ENCODE measurements at places on chromosomes 13 and 19. TPM values are rescaled to one million over a fixed set of nuclear protein-coding genes. Genes with fewer than 3 reads are reported as not detected.

GRCh38 chr19:16771618-16772017 lies 52.0 kb downstream of the NWD1 start:
- DNase-seq, result peak; percentile 78

DNA sequence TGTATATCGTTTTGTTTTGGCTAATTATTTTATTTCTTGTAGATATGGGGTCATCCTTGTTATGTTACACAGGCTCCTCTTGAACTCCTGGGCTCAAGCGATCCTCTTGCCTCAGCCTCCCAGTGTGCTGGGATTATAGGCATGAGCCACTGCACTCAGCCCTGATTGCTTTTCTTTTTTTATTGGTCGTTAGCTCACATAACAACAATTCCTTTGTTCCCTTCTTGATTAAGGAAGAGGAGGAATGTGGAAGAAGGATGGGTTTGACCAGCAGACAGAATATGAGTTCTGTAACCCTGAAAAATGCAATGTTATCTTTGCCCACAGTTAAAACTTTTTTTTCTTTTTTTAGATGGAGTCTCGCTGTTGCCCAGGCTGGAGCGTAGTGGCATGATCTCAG lies 11.4 kb downstream of the BRME1 start:
- DNase-seq, result no peak

DNA sequence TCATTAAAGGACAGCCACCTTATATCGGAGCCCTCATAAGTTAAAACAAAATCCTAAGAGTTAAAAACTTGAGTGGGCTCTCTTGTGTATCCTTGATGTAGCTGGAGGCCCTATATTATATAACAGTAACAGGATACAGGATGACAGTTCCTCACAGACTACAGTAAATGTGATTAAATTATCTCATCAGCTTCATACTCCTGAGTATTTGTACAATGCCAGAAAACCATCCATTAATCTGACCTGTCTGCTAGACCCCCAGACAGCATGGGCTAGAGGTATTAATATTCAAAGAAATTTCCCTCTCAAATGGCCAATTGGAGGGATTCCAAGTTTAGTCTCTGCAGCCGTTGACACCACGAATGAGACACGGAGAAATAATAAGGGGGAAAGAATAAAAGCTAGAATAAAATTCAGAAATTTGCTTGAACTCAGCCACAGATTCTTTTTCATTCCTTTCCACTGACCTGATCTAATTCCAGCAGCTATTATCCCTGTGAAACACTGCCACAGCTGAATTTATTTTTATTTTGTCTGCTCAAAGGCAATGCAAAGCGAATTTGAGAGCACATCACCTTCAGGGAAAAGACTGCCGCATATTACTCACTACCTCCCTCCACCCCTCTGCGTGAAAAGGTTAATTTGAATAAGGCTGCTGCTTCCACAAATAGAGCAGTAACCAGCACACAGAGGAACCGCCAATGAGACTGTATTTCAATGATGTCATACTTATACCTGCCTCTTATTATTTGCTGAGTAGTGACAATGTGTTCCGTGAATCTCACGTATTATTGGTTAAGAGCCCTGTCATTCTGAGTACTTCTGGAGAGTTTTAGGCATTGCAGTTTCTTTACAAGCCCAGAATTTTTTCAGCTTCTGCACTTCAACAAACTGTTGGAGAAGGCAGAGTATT lies 155.9 kb upstream of the KLF12 start:
- peak; percentile 79 for DNase-seq

GRCh38 chr13:33353210-33353609 lies 67.7 kb upstream of the STARD13 start:
- DNase-seq, result no peak

CLEC11A gene
- 19.2 TPM for total RNA-seq

SMAD9 gene
- 4.8 TPM for total RNA-seq

DNA sequence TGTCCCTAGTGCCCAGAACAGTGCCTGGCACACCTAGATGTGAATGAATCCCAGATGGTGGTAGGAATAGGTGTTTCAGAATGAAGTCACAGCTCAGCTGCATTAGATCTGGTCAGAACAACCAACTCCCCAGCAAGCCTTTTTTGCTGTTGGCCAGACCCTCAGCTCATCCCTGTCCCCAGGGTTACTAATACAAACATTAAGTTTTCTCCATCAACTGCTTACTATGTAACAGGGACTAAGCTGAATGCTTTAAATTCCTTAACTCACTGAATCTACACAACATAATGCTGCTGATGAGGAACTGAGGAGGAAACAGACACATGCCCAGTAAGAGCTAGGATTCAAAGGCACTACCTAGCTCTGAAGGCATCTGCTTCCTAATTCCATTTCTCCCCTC lies 18.8 kb downstream of the SMG9 start:
- peak; percentile 68 for DNase-seq

GRCh38 chr13:102508411-102508810 lies 88.4 kb upstream of the TPP2 start:
- no peak for DNase-seq

ZNF829 gene
- 3.3 TPM for total RNA-seq

ZNF583 gene
- 5.4 TPM for total RNA-seq

- DNase-seq, result no peak
These were observed 428.1 kb upstream of the DACH1 start for GRCh38 chr13:72295153-72295552.

- peak; percentile 94 for DNase-seq
These were observed 17.0 kb downstream of the RXFP2 start for GRCh38 chr13:31756346-31756745.

- no peak for DNase-seq
These were observed 69.2 kb downstream of the DIAPH3 start for GRCh38 chr13:60094385-60095088.

DNA sequence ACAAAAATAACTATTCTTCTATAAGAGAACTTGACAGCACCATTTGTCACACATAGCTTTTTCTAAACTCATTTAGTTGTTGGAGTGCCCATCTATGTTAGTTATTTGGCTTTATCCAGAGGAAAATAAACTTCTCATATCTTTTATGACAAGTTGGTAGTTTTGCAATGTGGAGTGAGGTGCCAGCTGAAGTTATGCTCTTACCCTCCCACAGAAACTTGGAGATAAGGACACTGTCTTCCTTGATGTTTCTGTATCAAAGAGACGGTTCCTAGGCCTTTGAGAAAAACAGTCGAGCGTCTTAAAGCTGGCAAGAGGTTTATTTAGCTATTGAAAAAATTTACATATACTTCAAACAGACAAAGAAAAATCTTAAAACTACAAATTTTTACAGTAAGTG lies 1079.7 kb downstream of the SLITRK1 start:
- no peak for DNase-seq

DNA sequence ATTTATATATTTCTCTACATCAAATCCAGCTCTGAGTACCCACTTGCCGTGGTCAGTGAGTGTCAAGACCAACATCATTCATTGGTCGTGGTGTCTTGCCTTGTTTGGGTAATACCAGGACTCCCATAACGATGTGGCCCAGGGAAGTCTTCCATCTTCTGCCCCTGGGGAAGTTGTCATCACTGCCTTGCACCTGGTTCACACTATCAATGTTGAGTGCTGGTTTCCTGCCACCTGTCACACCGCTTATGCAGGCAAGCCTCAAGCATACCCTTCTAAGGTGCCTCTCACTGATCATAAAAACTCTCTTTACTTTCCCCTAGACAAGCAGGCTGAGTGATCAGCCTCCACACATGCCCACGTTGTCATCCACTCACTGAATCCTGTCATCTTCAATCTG lies 382.4 kb downstream of the KCTD12 start:
- no peak for DNase-seq

DNA sequence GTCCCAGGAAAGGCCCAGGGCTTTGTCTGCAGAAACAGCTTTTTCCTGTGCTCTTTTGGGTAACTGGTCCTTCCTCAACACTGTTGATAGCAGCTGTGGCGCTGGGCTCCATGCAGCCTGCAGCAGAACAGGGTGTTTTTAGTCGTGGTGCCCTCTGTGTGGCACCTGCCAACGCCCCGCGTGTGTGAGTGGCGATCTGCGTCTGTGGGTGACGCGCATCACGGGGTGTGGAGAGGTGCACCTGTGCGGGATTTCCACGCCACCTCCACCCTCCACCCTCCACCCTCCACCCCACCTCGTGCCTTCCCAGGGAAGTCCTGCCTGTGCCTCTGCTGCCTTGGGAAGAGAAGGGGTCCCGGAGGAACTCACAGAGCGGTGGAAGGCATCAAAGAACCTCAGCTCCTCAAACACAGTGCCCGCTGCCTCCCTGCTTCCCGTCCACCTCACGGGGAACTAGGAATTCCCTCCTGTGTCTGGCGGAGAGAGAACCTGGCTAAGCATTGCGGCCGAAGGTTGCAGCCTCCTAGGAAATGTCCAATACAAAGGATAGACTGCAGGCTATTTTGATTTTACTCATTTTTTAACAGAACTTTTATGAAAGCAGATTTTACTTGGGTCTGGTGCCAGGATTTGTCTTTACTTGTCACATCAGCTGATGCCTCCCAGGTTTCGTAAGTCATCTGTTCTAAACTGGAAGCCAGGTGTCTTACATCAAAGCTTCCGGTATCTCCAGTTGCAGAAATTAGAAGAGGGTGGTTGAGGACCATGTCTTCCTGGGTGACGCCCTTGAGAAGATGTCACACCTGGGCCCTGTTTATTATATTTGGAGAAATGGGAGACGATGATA lies 84.0 kb downstream of the ATP11A start:
- no peak for DNase-seq

- no peak for DNase-seq
These were observed 630 bp downstream of the PNPLA6 start for GRCh38 chr19:7535998-7536695.

GRCh38 chr19:45864629-45865082 lies 530 bp downstream of the FOXA3 start:
- no peak for DNase-seq

MAST3 gene
- total RNA-seq, result 1.4 TPM

- DNase-seq, result no peak
These were observed 36.8 kb downstream of the ERICH4 start for GRCh38 chr19:41479757-41480191.

DNA sequence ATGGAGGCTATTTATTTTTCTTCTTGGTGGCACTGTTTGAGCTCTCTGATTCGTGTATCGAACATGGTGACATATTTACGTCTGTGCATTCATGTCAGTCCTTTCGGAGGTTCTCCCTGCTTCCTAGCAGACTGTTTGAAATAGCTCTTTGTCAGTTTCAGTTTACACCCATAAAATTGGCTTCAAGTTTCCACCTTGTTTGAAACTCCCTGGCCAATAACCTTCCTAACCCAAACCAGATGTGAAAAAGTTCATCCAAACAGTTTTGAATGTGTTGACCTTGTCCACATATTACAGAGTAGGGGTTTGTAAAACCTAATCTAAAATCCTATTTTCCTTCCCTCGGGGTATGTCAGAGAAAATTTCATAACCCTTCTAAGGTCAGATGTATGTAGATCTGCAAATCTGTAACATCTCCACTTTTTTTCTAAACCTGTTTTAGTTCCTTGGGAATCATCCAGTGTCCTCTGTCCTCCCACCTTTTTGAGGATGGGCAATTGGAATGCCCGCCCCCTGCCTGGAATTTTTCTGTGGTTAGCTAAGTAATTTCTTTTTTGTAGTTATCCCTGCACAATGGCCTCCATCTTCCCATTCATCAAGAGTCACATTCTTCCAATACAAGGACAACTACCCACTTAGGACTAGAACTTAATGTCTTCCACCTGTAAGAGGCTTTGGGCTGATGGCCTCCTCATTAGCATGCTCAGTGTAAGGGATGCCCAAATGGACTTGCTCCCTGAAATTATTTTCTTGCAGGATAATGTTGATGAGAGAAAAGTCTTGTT lies 499.8 kb downstream of the GPC6 start:
- no peak for DNase-seq

TMEM150B gene
- total RNA-seq, result not detected

DNA sequence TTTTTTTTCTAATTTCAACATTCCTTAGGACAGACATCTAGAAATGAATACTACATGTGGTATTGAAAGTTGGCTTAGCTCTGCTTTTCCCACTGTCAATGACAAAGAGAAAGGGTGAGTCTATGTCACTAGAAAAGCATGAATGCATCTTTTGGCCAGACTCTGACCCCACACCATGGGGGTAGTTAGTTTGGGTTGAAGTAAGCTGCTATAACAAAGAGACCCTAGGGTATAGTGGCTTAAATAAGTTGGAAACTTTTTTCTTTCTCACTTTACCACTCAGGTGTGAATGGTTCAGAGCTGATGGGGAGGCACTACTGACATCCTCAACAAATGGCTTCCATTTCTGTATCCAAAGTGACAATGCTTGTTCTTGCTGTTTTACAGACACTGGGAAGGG lies 161.5 kb downstream of the DLEU7 start:
- no peak for DNase-seq

- DNase-seq, result peak; percentile 31
These were observed 30.7 kb upstream of the ZNF429 start for GRCh38 chr19:21474671-21475181.

- peak; percentile 44 for DNase-seq
These were observed 24.0 kb downstream of the USP12 start for GRCh38 chr13:27147530-27148170.

- DNase-seq, result no peak
These were observed 4.2 kb downstream of the PPP6R1 start for GRCh38 chr19:55254625-55254977.

DNA sequence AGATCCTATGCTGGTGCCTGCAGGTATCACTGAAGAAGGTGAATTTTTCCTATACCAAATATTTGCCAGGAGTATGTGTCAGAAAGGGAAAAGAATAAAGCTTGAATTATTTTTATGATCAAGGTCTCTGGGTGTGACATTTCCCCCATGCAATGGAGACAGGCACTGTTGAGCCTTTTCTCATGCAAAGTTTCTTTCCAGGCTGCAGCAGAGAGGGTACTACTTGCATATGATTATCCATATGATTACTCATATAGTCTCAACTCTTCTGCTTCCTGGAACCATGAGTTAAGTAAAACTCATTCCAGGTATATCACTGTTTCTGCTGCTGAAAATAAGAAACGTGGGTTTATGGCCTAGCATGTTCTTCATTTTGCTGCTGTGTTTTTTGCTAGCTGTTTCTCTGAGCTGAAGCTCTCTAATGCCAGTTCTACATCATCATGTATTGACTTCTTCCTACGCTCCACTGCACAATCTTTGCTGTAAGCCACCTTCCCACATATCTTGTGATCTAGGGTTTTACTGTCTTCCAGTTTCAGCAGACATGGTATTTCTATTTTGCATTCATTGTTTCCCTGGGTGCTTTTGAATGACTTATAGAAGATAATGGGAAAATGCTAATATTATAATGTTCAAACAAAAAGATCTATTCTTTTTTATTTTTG lies 278.7 kb upstream of the GPC6 start:
- DNase-seq, result no peak

DNA sequence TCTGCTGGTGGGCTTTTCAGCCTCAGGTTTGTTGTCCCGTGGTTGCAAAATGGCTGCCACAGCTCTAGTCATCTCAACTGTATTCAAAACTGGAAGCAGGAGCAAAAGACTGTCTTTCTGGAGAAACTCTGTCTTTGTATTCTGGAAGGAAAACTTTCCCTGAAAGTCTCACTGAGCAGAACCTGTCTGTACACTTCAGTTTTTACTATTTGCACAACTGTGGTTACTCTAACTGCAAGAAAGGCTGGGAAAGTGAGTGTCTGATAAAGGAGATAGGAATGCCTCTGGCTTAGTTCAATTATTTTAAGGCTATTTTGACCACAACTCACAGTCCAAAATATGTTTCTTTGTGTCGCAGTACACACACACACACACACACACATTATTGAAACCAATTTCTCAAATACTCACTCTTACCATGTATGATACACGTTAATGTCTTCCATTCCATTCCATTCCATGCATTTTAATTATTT lies 49.7 kb upstream of the EHD2 start:
- peak; percentile 96 for DNase-seq

All from IMR-90 (cell line).